ENCODE measurements at places on chromosomes 1 and 21.

DNA sequence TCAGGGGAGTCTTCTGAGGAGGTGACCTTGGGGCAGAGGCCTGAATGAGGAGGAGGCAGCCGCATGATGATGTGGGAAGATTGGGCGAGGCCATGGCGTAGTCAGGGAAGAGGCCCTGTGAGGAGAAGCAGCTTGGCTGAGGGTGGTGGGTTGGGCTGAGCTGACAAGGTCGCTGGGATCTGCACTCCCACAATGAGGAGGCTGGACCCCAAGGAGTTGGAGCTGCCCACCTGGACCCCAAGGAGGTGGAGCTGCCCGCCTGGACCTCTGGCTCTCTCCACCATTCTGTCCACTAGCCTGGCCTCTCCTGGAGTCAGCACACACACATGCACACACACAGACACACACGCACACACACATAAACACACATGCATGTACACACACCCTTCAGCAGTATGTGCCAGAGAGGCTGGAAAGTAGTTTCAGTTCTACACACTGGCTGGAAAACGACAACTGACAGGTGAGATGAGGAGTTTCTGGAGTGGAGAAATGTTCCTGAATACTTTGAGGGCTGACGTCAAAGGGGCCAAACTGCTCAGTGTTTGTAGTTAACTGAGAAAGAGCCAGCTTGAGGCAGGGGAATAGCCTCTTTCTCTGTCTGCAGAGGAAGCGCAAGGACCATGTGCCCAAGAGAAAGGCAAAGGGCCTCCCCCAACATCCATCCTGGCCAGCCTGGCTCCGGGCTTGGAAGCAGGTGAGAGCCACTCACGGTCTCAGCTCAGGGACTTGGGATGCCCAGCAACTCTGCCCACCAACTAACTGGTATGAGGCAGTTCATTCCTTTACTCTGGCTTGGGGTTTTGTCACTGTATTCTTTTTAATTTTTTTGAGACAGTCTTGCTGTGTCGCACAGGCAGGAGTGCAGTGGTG lies 7.1 kb downstream of the SMPDL3B start:
- DNase-seq: no peak

- no peak for DNase-seq
These were observed 20.9 kb upstream of the LY9 start for GRCh38 chr1:160774886-160775719.

DNA sequence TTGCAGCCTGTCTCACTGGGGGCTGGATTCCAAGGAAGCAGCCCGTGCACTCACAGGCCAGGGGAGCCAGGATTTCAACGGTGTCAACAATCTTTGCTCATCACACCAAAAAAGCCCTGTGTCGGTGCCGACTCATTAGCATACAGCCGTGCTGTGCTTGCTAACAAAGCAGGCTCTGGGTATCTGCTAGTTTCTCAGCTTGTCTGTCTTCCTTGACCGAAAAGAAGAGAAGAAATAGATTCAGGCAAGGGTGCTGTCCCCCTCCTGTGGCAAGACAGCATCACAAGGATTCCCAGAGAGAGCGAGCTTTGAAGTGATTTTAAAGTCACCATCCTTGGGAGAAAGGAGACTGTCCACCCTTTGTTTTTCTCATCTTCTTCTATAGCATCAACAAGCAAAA lies 214.7 kb downstream of the SDCCAG8 start:
- DNase-seq: no peak

GRCh38 chr1:183652107-183652506 lies 1.0 kb downstream of the APOBEC4 start:
- DNase-seq: no peak

DNA sequence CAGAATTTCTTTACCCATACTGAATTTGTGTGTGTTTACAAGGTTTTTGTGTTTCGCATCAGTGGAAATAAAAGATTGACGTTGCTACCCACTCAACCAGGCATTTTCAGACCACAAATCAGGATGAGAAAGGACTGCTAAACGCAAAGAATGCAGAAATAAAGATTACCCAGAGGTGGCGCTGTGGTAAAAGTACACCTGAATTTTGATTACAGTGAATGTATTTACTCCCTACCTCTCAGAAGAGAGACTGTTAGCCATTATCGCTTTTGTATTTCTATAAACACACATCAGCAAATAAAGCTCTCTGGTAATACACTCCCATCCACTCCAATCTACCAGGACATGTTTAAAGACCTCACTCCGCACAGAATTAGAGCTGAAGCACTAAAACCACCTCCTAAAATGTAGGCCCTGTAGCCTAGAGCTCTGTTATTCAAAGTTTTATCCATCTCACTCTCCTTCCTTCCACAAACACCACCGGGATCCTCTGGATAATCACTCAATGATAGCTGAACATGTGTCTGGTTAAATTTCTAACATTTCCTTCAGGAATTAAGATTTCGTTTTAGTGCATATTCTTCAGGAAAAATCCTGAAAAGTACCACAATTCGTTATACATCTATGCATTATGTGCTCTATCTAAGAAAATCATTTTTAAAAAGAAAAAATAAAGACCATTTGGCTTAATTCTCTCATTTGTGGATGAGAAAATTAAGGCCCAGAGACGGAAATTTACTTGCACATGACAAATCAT lies 2.5 kb upstream of the LMO4 start:
- DNase-seq: no peak

DNA sequence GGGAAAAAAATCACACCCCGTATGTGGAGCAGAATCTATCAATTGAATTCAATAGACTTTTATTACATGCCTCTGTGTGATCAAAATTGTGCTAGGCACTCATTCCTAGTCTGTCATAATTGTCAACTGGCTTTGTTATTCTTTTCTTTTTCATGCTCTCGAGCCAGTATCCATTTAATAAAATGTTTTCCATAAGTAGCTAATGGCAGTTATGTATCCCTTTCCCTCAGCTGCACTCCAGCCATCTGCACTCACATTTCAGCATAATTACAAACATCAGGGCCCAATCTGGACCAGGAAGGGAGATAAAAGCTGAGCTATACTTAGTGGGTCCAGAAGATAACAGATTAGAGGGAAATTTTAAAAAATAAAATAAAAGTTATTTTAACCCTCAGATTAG lies 15.9 kb downstream of the RGS5 start:
- DNase-seq: no peak

DNA sequence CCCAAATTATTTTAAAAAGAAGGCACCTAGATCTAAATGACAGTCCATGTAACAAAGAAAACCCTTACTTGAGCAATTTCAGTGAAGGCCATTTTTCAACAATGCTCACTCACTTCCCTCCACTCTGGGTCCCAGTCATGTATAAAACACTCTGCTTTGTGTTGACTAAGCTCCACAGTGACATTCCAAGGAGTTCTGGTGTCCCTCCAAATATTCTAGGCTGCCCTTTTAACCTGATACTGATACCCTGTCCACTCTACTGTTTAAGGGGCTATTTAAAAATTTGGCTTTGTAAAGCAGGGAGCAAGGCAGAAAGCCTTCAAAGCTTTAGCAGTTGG lies 73.6 kb downstream of the GNG12 start:
- no peak for DNase-seq

GRCh38 chr1:22485431-22485830 lies 33.8 kb downstream of the ZBTB40 start:
- DNase-seq: no peak

DNA sequence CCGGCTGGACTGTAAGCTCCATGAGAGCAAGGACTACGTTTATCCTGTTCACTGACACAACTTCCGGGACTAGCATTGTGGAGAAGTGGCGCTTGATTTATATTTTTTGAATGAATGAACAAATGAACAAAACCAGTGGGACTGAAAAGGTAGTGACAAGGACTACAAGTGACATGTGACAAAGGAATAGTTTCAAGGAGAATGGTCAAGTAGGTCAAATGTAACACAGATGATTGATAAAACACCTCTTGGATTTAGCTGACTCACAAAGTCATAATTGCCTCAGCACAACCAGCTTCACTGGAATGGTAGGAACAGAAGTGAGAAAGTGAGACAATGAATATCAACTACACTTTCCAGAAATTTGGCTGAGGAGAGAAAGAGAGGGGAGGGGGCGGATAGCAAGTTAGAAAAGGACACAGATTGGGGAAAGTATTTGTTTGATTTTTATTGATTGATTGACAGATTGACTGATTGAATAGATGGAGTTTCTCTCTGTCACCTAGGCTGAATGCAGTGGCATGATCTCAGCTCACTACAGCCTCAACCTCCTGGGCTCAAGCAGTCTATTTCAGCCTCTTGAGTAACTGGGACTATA lies 14.2 kb downstream of the MTF1 start:
- no peak for DNase-seq

DNA sequence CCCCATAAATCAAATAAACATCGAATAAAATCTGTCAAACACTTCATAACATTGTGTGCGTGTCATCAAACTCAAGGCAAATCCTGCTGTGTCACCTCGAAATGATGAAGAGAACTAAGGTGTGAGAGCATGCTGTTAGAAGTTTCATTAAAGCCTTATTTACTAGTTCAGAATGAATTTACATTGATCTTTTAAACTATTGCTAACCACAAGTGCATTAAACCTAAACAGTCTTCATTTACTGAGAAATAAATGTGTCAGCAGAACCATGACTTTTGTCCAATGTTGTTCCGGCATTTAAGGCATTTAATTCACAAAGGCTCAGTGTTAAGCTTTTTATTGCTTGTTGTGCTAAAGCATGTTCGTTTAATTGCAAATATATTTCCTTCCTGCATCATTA lies 474.4 kb downstream of the SETD4 start:
- DNase-seq: no peak

GRCh38 chr1:204128464-204128963 lies 23.3 kb downstream of the ETNK2 start:
- DNase-seq: no peak

GRCh38 chr1:207659545-207660153 lies 14.7 kb downstream of the CR1L start:
- DNase-seq: no peak

DNA sequence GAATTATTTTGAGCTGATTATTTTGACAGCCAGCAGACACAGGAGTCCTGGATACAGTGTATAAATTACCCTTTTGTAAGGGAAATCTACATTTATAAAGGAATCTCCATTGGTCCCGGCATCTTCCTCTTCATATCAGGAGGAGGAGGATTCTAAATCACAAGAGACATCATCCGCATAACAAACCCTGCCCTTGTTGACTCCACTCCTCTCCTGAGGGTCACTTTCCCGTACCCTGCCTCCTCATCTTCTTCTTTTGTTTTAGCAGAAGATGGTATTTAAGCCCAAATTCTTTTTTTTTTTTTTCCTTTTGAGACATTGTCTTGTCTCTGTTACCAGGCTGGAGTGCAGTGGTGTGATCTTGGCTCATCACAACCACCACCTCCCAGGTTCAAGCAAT lies 14.6 kb upstream of the PKNOX1 start:
- DNase-seq: no peak

DNA sequence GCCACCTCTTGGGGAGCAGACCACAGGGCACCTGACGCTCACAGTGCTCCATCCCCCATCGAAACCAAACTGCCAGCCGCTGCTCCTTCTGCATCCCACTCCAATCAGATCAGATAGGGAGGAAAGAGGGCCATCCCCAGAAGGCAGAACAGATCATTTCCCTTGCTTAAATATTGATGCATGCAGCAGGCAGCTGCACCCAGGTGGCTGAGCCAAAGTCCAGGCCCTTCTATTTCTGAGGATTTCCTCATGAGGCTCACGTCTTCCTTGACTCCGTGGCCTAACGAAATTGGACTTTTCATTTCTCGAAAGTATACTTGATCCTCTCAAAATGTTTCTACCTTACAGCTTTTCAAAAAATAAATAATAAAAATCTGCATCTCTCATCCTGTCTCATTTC lies 239.2 kb downstream of the ATG4C start:
- DNase-seq: no peak

DNA sequence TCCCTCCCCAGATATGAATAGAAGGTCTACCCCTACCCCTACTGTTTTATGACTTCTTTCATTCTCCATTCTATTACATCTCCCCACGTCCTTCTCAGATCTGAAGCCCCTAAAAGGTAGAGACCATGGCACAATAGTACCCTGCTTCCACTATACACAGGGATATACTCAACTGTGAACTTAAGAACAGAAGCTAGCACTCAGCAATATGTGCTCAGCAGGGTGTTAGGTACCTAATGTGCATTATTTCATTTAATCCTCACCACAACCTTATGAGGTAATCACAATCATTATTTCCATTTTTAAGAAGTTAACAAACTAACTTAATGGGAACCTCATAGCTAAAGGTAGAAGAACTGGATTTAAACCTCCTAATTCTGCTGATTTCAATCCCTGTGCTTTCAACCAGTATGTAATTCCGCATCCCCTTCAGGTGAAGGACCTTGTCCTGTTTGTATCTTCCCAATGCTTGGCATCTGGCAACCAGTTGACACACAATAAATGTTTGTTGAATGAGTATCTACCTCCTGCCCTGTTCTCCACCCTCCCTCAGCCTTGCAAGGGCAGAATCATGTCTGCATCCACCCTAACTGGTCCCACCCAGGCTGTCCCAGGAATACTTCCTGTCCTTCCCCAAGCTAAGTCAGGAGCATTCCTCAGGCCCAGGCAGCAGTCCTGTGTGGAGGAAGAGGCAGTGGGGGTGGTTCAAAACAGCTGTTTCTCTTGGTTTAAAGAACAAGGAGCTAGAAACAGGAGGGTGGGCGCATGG lies 6.5 kb downstream of the DENND2D start:
- no peak for DNase-seq

- DNase-seq: no peak
These were observed 19.7 kb upstream of the TIAM1 start for GRCh38 chr21:31363720-31364119.

DNA sequence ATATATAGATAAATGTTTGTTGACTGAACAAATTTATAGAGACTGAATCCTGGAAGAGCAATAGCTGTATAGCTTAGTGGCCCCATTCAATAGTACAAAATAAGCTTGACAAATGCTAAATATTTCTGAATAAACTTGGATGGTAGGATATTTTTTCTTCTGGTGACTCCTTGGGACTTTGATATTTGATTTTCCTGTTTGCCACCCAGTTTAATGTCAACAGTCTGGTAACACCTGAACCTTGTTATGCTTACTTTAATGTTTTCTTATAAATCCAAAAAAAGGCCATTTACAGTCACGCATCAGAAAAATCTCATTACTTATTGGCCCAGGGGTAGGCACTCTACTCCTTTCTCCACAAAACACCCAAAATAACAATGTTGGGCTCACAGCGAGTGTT lies 30.8 kb downstream of the WDR64 start:
- DNase-seq: no peak
